ENCODE measurements at places on chromosomes 2 and 18. TPM values are rescaled to one million over a fixed set of nuclear protein-coding genes. Genes with fewer than 3 reads are reported as not detected.

The HOXD8 gene
- polyA plus RNA-seq = not detected

DNA sequence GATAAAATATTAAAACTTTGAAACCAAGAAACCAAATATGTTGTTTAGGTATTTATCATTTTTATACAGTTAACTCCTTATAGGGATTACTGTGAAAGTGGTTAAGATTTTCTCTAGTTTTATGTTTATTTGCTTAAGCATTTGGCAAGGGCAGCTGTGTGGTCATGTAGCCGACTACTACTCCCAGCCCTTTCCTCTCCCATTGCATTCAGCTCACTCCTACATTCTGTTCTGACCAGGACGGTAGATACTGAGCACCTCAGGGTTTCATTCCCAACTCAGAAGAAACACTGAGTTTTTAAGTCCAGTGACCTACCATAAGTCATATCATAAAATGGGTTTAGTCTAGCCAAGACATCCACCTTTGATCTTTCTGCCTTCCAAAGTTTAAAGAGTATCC is 19.8 kb downstream of the FZD5 start:
- H3K36me3 ChIP-seq = no peaks in the 10 kb centered on the region
- no peak overlapping the region for H3K4me3 ChIP-seq
- no peaks in the 10 kb centered on the region for H3K4me1 ChIP-seq
- H3K27ac ChIP-seq = no peak overlapping the region
- no peak for DNase-seq

DNA sequence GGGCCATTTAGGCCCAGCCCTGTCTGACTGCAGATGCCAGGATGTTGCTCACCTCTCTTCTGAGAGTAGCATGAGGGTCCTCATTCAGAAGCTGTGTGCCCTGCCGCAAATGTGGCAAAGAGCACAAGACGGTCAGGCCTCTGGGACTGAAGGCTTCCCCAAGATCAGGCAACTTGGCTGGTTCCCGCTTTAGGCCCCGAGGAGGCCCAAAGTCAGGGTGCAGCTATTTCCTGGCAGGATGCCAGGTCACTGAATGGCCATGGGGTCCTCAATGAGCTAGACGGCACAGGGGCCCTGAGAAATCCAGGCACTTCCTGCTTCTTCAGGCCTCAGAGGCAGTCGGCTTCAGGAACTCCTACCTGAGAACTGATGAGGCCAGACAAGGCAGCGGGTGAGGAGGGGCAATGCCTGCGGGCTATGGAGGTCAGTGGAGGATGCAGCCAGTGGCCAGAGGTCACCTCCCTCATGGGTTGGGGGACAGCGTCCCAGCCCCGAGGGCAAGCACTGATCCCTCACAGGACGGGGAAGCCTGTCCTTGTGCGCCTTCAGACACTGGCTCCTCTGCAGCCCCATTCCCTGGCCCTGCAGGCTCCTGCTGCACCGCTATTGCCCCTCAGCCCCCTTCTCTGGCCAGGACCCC is 44.9 kb downstream of the LMAN2L start:
- no peaks in the 10 kb centered on the region for H3K4me1 ChIP-seq
- H3K27ac ChIP-seq = no peak overlapping the region
- no peak overlapping the region for H3K4me3 ChIP-seq
- no peak for DNase-seq
- no peaks in the 10 kb centered on the region for H3K27me3 ChIP-seq

DNA sequence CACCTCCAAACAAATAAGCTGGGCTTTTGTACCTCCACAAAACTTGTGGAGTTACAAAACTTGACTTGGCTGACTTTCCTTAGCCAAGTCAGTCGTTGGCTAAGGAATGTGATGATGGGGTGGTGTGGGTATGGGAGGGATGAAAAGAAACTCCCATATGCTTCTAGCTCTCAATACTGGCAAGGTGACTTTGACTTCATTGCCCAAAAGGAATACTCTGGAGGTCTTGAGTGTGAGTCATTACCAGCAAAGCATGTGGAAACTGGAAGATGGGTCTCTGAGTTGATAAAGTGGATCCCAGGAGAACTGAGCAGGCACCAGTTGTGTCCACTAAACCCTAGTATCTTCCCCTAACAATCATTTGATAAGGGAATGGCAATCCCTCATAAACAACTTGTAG is 226.7 kb downstream of the GULP1 start:
- no peaks in the 10 kb centered on the region for H3K36me3 ChIP-seq
- peak overlapping the region; percentile 90 for H3K27ac ChIP-seq
- DNase-seq = no peak
- H3K4me1 ChIP-seq = peaks cover 25% of the 10 kb centered on the region

The SAG gene
- polyA plus RNA-seq = not detected

The STARD6 gene
- 0.72 TPM for polyA plus RNA-seq

DNA sequence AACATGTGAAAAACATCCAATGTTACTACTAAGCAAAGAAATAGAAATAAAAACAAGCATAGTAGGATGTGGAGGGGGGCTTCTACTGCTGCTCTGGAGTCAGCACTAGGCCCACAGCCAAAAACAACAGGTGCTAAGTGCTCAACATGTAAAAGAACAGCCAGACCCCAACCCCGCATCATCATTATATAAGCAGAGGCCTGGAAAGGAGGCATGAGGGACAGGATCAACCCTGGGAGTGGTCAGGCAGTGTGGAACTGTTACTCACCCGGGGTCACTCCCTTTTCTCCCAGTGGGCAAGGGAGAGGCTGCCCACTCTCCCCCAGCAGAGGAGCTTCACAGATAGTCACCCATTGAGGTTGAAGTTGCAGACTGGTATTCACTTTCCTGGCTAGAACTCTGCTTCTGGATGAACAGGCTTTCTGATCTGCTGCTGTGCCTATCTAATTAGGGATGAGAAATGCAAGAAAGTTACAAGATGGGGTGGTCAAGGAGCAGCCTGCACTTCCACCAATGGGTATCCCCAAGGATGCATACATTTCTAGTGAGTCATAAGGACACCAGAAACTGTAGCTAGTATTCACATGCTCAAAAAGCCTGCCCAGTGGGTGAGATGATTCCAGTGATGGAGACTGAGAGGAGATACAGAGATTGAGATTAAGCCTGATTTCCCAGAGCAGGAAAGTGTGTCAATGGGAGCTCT is 480.1 kb upstream of the TCF4 start:
- H3K4me3 ChIP-seq = no peak overlapping the region
- H3K4me1 ChIP-seq = no peaks in the 10 kb centered on the region
- H3K27ac ChIP-seq = no peak overlapping the region
- DNase-seq = peak; percentile 53

The FHOD3 gene
- polyA plus RNA-seq = 127 TPM

The EMILIN2 gene
- 116 TPM for polyA plus RNA-seq

The CNTNAP5 gene
- polyA plus RNA-seq = not detected

DNA sequence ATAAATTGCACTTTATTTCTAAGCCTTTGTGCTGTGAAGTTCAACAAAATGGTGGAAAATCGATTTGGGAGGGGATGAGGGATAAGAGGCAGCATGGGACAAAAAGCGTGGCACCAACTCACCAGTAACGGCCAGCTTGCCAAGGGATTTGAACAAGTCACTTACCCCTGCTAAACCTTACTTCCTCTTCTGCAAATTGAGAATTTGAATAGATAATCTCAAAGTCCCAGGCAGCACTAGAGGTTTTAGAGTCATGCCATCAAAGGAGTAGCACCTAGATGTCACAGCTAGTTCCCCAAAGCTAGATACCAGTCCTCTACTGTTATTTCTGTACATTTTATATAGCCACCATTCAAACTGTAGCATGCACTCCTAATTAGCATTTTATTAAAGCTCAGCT is 83.7 kb upstream of the VRK2 start:
- no peak overlapping the region for H3K4me3 ChIP-seq
- no peak overlapping the region for H3K27ac ChIP-seq
- DNase-seq = no peak
- H3K4me1 ChIP-seq = no peaks in the 10 kb centered on the region
- H3K36me3 ChIP-seq = no peaks in the 10 kb centered on the region

GRCh38 chr2:11057031-11057430 is 98.2 kb upstream of the SLC66A3 start:
- no peak overlapping the region for H3K27ac ChIP-seq
- H3K36me3 ChIP-seq = no peaks in the 10 kb centered on the region
- no peak overlapping the region for H3K4me3 ChIP-seq
- H3K27me3 ChIP-seq = no peaks in the 10 kb centered on the region
- no peak for DNase-seq
- H3K4me1 ChIP-seq = no peaks in the 10 kb centered on the region

GRCh38 chr2:216354306-216354705 is 18.0 kb downstream of the MARCHF4 start:
- peaks cover 3% of the 10 kb centered on the region for H3K27me3 ChIP-seq
- no peak overlapping the region for H3K4me3 ChIP-seq
- H3K36me3 ChIP-seq = no peaks in the 10 kb centered on the region
- DNase-seq = no peak
- H3K4me1 ChIP-seq = no peaks in the 10 kb centered on the region

The IGFBP2 gene
- 569 TPM for polyA plus RNA-seq

DNA sequence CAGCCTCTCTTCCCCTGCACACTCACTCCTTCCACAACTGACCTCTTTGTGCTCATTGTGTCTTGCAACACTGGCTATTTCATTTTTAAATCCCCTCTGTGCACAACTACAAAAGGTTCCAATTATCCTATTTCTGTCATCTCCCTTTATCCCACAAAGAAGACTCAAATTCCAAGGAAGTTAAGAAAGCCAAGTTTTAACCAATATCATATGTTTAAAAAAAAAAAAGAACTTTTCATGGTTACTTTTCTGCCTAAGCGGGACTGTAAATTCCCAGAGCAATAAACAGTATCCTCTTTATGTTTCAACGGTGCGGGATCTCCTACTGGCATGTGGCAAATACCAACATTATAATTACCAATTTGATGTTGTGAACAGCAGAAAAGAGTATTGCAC is 83.8 kb downstream of the DOCK10 start:
- no peak overlapping the region for H3K4me3 ChIP-seq
- H3K27ac ChIP-seq = no peak overlapping the region
- DNase-seq = peak; percentile 36
- H3K36me3 ChIP-seq = no peaks in the 10 kb centered on the region
- H3K27me3 ChIP-seq = peaks cover 21% of the 10 kb centered on the region

GRCh38 chr2:108288534-108289106 is at the start of gene SULT1C2:
Gene SULT1C2, plus strand, starts transcription at chr2:108288895. Its CDS starts 4,773 bp downstream, at chr2:108293668.
- no peaks in the 10 kb centered on the region for H3K27me3 ChIP-seq
- peak; percentile 72 for DNase-seq
- no peak within 1 kb of the TSS for H3K4me3 ChIP-seq
- H3K4me1 ChIP-seq = peaks cover 11% of the 10 kb centered on the region
- H3K27ac ChIP-seq = peak within 1 kb of the TSS; percentile 81

The ZBTB7C gene
- 2.3 TPM for polyA plus RNA-seq

- H3K27ac ChIP-seq = no peak overlapping the region
- no peak overlapping the region for H3K4me3 ChIP-seq
- H3K4me1 ChIP-seq = peaks cover 27% of the 10 kb centered on the region
- H3K36me3 ChIP-seq = no peaks in the 10 kb centered on the region
Measured at GRCh38 chr2:68857855-68858456, 13.2 kb downstream of the BMP10 start.

- peaks cover 47% of the 10 kb centered on the region for H3K27me3 ChIP-seq
- no peaks in the 10 kb centered on the region for H3K4me1 ChIP-seq
- peak overlapping the region; percentile 32 for H3K4me3 ChIP-seq
- H3K36me3 ChIP-seq = no peaks in the 10 kb centered on the region
Measured at GRCh38 chr2:222672068-222672401, 577 bp downstream of the MOGAT1 start.

DNA sequence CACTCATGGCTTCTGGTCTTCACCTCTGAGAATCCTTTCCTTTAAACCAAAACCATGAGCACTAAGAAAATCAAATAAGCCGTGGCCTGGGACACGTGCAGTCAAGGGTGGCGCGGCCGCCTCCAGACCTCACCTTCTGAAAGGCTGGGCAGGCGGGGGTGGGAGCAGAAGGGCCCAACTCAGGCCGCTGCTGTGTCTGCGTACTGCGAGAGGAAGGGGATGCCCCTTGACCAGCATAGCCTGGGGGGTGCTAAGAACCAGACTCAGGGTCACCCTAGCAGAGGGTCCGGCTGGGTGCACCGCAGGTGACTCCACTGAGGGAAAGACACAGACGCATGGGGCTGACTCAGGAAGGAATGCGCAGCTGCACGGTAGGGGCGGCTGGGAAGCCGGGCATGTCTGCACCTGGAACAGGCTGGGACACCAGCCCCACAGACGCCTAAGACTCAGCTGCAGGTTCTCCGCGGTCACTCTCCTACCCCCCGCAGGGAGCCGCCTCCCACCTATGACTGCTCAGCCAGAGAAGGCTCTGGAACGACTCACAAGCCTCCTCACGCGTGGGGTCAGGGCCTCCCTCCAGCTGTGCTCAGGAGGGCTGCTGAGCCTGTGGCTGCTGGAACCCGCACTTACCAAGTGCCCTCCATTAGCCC is 432.4 kb upstream of the MYT1L start:
- DNase-seq = no peak
- no peaks in the 10 kb centered on the region for H3K4me1 ChIP-seq
- H3K4me3 ChIP-seq = no peak overlapping the region
- H3K27me3 ChIP-seq = no peaks in the 10 kb centered on the region

- no peaks in the 10 kb centered on the region for H3K36me3 ChIP-seq
- H3K4me3 ChIP-seq = peak overlapping the region; percentile 84
- peak overlapping the region; percentile 87 for H3K27ac ChIP-seq
- peak; percentile 54 for DNase-seq
Measured at GRCh38 chr2:196170213-196170605, 1.2 kb downstream of the STK17B start.

Data from cardiac muscle cell (in vitro differentiated cells and primary cell).